ENCODE measurements at places on chromosomes 3 and 15.

- DNase-seq, result peak; percentile 88
These were observed 447.7 kb downstream of the GABRG3 start for GRCh38 chr15:27418726-27419125.

DNA sequence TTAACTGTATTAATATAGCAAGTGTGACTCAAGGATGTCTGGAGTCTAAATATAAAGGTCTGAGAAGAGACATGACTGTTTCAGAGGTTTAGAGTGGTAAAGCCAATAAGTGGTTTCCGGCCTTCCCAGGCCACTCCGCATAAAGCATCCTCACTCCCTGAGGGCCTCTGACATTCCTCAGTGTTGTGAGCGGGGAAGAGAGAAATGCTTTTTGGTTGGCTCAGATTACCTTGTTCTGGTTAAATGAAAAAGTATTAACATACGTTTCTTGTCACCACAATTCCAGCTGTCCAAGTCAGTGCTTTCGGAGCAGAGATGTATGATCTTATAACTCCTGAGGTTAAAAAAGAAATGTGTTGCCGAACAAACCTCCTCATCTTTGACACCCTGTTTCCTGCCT is 103.8 kb downstream of the RBMS3 start:
- peak; percentile 8 for DNase-seq

- DNase-seq, result no peak
These were observed 516.0 kb upstream of the IL12A start for GRCh38 chr3:159472611-159473010.

DNA sequence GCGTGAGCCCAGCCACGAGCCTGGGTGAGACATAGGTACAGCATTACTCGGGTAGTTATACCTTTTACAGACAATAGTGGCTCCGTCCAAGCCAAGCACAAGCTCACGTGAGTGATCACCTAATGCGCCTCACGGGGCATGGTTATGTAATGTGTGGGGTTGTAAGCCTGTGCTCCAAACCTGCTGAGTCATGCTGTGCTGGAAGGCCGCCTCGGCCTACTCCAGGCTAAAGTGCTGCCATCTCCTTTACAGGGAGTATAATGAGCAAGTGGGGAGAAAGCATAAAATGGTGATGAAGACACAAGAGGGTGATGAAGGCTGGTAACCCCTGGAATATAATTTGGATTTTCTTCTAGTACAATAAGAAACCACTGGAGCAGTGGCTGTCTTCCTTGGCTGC is 175.8 kb upstream of the STT3B start:
- DNase-seq, result no peak

DNA sequence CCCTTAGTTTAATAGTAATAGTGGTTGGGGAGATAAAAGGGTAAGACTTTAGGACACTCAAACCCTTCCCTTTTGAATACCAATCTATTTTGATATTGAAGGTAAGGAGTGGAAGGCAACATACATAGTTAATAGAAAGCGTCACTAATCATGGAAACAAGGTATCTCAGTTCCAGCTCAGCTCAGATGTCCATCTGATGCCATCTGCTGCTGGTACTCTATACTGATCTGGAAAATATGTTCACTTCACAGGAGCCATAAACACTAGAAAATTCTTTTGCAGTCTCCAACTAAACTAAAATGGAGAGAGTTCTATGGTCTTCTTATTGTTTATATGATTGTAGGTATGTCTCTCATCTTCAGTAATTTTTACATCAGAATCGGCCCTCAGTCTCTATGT is 1777.1 kb downstream of the OTOL1 start:
- DNase-seq, result no peak

- no peak for DNase-seq
These were observed 21.3 kb upstream of the EHD4 start for GRCh38 chr15:41993472-41994170.

GRCh38 chr15:51731549-51732267 is 5.7 kb downstream of the LYSMD2 start:
- DNase-seq, result no peak

DNA sequence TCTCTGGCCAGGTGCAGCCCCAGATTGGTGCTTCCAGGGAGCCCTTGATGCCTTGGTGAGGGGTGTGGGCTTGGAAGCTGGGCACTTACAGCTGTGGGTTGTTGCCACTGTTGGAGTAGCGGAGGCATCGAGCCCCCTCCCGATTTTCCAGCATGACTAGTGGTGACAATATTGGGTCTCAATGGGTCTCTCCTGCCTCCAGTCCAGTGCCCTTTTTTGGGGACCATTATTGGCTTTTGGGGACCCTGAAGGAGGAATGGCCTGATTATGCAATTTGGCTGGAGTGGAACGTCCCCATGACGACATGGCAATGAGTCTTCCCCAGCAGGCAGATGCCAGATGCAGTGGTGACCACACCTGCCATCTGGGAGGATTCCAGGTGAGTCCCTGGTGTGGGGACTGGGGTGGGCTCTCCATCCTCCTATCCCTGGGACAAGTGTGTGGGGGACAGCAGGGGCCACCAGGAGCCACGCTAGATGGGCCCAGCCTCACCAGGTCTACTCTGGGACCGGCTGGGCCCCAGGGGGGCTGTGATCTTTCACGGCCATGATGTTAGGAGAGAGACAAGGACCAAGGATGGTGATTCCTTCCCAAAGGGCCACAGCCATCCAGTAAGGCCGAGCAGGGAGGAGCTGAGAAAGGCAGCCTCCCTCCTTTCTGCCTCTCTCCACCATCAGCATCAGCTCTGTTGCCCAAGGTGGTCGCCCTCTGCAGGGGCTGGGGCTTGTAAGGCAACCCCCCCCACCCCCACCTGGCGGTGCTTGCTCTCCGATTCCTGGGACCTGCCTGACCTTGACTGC is 196.8 kb downstream of the GOLGA6L6 start:
- DNase-seq, result no peak

GRCh38 chr3:45765958-45766357 is 30.4 kb downstream of the SLC6A20 start:
- no peak for DNase-seq

GRCh38 chr3:25419251-25419650 is 8.8 kb upstream of the RARB start:
- DNase-seq, result no peak

DNA sequence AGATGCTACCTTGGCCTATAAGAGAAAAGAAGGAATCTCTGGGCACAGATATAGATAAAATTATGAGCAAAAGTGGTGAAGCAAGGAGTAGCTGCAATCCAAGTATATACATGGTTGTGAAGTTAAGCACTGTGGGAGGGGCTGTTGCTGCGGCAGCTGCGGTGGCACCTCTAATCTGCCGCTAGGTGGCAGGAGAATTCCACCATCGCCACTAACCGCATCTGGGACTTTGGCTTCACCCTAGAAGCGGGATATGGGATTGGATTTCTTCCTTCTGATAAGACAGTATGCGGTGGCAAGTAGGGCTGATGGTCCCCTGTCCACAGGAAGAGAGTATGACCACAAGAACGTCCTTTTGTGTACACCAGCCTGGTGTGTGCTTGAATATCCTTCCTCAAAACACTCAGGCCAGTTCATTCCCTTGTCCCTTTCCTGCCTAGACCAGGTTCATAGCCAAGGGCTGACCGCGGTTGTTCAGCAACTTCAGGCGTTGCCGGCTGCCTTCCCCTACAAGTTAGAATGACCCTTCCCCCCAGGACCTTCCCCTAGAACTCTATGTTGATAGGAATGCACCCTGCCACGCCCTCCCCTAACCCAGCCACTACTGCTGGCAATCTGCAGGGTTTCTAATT is 5.1 kb downstream of the MAGEL2 start:
- peak; percentile 73 for DNase-seq

DNA sequence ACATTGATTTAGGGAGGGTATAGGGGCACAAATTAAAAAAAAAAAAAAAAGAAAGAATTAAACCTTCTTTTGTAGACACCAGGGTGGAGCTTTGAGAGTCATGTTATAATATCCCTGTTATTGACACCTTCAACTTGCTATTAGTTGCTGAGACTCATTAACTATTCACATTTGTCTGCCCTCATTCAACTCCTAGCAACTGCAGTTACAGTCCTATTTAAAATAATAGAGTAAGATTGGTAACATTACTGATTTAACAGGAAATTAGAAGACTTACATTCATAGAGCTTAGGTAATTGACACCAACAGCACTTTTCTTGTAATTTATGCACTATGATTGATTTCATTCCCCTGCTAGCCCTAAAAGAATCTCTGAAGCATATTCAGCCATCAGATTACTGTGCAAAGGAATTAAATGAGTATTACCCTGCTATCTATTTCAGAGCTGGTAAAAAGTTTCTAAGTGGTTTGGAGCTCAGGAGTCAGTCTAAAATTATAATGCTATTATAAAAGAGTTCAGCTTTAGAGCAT is 148.8 kb upstream of the TBL1XR1 start:
- no peak for DNase-seq

GRCh38 chr3:73448041-73448440 is 176.7 kb downstream of the PDZRN3 start:
- no peak for DNase-seq

- no peak for DNase-seq
These were observed 24.6 kb downstream of the ALDH1L1 start for GRCh38 chr3:126155819-126156218.

GRCh38 chr3:17052363-17052762 is 167.6 kb downstream of the PLCL2 start:
- no peak for DNase-seq

GRCh38 chr3:115415246-115415996 is 207.9 kb upstream of the GAP43 start:
- no peak for DNase-seq

GRCh38 chr3:167862104-167862730 is 126.7 kb downstream of the SERPINI1 start:
- DNase-seq, result no peak

GRCh38 chr15:37086120-37086519 is 14.2 kb downstream of the MEIS2 start:
- no peak for DNase-seq

- DNase-seq, result no peak
These were observed 258.2 kb downstream of the ADAMTS17 start for GRCh38 chr15:100083572-100083971.

GRCh38 chr3:190747571-190747970 is 114.9 kb downstream of the GMNC start:
- no peak for DNase-seq

DNA sequence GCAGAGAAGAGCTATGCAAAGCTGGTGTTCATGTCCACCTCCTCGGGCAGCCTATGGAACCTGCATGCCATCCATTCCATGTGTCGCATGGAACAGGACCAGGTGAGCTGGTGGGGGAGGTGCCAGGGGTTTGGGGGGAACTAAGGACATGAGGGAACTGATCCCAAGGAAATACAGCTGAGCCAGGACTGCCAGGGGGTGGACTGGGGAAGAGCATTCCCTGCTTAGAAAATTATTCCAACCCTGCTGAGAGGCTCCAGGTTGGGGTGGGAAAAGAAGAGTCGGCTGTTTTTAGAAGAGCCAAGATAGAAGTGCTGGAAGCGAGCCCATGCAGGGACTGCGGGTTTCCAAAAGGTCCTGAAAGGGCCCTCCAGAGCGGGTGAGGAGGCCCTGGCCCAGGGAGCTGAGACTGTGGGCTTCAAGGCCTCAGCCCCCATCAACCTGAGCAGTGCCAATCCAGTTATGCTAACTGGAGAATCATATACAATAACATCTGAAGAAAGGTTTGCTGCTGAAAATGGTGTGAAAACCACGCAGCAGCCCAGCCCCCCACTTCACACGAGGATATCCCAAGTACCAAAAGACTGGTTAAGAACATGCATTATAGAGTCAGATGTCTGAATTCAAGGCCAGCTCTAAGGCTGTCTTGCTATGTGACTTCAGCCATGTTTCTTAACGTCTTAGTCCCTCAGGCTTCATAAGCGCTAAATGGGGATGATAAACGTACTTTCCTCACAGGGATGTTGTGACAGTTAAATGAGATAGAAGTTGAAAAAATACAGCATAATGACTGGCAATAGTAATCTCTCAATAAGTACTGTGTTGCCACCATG is 7.8 kb downstream of the DISP2 start:
- DNase-seq, result no peak

GRCh38 chr15:80059786-80060355 is 395 bp downstream of the ZFAND6 start:
- DNase-seq, result peak; percentile 90

GRCh38 chr15:77038312-77039216 is 32.3 kb downstream of the TSPAN3 start:
- DNase-seq, result no peak

DNA sequence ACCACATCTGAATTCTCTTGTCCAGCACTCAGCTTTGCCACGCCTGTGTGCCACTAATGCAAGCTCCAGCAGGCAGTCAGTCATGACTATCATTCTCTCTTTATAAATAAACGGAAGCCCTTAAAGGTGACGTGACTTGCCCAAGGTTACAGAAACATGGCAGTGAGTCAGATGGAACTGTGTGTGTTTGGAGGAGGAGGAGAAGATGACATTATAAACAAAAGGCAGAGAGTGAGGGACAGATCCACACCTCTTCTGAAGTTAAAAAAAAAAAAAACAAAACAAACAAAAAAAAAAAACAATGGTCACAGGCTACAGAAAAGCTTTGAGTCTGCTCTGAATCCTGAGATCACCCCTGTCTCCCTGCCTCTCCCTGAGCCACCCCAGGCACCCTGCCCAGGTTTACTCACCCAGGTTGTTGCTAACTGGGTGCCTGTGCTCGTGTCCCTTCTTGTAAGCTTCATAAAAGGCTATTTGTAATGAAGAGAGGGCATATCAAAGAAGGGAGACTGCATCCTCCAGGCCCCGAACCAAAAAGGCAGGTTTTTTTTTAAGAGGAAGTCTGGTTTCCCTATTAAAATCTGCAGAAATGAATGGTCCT is 119.7 kb upstream of the PHLDB2 start:
- no peak for DNase-seq

- DNase-seq, result no peak
These were observed 69.6 kb upstream of the ATP10A start for GRCh38 chr15:25932696-25933095.

DNA sequence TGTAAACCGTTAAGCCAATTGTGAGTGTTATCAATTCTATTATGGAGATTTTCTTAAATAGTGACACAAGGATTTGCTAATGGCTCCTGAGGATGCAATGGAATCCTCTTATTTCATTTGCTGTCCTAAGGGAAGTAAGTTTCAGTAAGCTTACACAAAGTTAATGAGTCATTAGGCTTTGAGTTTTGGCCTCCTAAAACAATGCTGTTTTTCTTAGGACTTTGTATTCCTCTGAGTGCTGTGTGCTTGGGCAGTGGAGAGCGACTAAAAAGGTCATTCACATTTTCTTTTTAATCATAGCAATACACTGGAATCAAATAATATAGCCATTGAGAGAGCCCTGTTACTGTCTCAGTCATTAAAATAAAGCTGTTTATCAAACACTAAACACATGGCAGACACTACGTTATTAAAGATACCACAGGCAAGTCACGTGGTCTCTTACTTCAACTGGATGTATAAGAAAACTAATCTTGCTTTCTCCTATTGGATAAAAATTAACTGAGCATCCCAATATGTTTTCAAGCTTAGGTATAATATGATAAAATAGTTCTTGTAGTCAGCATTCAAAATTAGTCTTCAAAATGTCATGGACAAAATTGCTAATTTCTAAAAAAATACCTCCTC is 290.8 kb downstream of the NLGN1 start:
- no peak for DNase-seq

- peak; percentile 47 for DNase-seq
These were observed 165.6 kb downstream of the GMNC start for GRCh38 chr3:190696777-190697501.

Measured in neural progenitor cell (in vitro differentiated cells).